ENCODE measurements at places on chromosomes 5 and 9.

DNA sequence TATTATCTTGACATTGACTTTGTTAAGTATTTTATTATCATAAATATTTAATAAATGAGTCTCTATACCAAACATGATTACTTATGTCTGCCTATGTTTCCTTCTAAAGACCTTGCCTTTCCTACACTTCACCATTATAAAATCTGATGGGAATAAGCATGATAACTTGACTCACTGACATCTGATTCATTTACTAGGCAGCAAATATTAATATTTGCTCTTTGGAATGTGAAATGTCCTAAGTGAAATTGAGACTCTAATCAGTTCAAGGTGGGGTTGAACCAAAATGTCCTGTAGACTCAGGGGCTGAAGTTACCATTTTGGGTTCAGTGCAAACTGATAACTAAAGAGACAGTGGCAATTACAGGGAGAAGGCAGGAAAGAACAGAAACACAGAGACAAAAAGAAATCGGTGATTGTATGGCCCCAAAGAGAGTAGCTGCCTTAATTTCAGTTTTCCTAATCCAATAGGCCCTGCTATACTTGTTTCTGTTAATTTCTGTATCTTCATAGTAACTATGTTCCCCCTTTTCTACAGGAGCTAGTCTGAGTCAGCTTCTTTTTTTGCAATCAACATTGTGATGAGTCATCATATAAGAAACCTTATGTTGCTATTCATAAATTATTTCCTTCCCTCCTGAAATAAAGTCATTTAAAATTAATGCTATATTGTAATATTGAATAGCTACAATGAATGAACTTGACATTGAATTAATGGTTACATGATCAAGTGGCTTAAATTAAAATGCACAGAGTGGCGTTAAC is 296.8 kb downstream of the PDE4D start:
- no peak for DNase-seq

DNA sequence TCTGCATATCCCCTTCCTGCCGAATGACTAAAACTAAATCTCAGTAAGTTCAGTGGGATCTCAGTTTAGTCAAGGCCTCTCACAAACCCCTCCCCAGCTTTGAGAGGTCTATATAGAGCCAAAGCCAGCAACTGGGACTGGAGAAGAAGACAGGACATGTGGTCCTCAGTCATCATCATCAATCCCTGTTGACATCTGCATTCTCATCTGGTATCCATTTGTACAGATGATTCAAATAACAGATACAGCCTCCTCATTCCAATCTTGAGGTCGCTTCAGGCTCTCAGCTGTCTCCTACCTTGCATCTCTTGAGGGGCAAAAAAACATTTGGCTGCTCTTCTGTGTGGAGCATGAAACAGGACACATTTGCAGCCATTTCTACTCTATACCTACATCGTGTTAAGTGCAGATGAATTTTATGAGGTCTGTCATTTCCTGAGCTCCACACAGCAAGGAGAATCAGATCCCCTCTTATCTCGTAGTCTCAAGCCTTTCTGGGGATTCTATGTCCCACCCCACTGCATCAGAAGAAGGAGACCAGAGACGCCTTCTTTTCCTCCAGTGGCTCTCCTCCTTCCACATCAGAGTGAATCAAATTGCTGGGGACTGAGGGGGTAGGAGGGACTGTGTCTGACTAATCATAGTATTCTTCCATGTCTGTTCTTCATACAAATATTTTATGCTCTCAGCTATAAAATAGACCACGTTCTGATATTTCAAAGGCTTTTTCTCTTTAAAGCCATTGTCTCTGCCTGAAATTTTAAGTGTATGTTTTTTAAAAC is 4.7 kb upstream of the RECK start:
- no peak for DNase-seq

GRCh38 chr9:1653282-1653681 is 361.9 kb upstream of the SMARCA2 start:
- no peak for DNase-seq

DNA sequence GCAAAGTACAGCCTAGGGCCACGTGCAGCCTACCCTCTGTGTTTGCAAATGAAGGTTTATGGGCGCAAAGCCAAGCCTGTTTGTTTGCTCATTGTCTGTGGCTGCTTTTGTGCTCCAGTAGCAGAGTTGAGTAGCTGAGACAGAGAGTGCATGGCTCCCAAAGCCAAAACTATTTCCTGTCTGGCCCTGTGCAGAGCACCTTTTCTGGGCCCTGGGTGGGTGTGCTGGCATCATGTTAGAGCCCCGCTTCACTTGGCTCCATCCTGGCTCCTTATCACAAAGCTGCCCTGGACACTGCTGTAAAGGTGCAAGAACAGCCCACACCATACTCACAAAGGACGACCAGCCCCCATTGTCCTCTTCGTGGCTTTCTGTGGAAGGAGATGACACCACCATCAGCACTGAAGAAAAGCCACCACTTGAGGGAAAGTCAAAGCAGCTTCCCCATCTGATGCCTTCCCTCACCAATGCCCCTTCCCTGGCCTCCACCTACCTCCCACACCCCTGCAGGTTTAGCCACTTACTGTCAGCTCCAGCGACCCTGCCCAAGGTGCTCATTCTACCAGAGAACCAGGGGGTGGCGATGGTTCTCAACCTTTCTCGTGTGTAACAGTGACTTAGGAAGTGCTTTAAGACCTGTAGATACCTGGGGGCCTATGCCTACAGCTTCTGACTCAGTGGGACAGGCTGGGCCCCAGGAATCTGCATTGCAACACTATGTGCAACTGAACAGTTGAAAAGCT is 23.4 kb downstream of the LCP2 start:
- DNase-seq, result no peak

- DNase-seq, result no peak
Observed at GRCh38 chr5:31463351-31463750, 68.5 kb downstream of the DROSHA start.

- no peak for DNase-seq
Observed at GRCh38 chr5:85647349-85648127, 970.2 kb upstream of the COX7C start.
